ENCODE measurements at places on chromosomes 7 and 10. TPM values are rescaled to one million over a fixed set of nuclear protein-coding genes. Genes with fewer than 3 reads are reported as not detected.

GRCh38 chr7:104903044-104903443 lies 111.0 kb upstream of the KMT2E start:
- no peak for DNase-seq

DNA sequence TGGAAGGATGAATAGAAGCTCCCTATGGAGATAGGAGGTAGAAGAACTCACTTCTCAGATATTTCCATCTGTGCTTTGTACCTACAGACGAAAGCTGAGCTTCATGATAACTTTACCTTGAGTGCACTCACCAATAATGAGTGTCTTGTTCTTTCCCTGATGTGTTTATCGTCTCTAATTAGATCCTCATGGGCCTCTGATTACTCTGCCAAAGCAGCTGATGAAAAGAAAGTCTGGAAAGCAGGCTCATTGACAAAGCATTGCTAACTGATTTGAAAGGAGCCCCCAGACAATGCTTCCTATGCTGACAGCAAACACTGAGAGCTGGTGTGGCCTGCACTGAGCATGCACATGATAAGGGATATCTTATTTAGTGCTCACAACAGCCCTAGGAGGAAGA lies 183.9 kb upstream of the GHITM start:
- DNase-seq: no peak

Gene GATA3
- 0.71 TPM for polyA plus RNA-seq

Gene GPC2
- polyA plus RNA-seq: 9.6 TPM

Gene LRRC18
- polyA plus RNA-seq: 0.24 TPM

Measured in muscle of leg (tissue), 16 donors.